ENCODE measurements at places on chromosomes 7 and 10. TPM values are rescaled to one million over a fixed set of nuclear protein-coding genes. Genes with fewer than 3 reads are reported as not detected.

BTBD16 gene
- 51.2 TPM for total RNA-seq

AEBP1 gene
- total RNA-seq = 131 TPM

FOXI2 gene
- 1.1 TPM for total RNA-seq

ORAI2 gene
- total RNA-seq = 19.7 TPM

NKX1-2 gene
- not detected for total RNA-seq

OR2A12 gene
- not detected for total RNA-seq

ZNF467 gene
- 9.7 TPM for total RNA-seq

CISD1 gene
- 23.2 TPM for total RNA-seq

SLC26A3 gene
- 0.31 TPM for total RNA-seq

CYP2C19 gene
- total RNA-seq = not detected

SLC13A1 gene
- not detected for total RNA-seq

CCZ1B gene
- 84.9 TPM for total RNA-seq

FKBP9 gene
- 87.2 TPM for total RNA-seq

MYL10 gene
- not detected for total RNA-seq

SGCE gene
- total RNA-seq = 35.9 TPM

MAGI2 gene
- total RNA-seq = 25.3 TPM

CCDC126 gene
- total RNA-seq = 9.6 TPM

SSC4D gene
- 0.70 TPM for total RNA-seq

IFIT3 gene
- total RNA-seq = 10.2 TPM

UCMA gene
- not detected for total RNA-seq

NHLRC2 gene
- total RNA-seq = 47.8 TPM

TAS2R5 gene
- total RNA-seq = 6.2 TPM

AKR1C4 gene
- not detected for total RNA-seq

EDRF1 gene
- total RNA-seq = 34.0 TPM

CPED1 gene
- total RNA-seq = 61.4 TPM

MLLT10 gene
- 83.7 TPM for total RNA-seq

NSMCE4A gene
- total RNA-seq = 73.7 TPM

RBP4 gene
- total RNA-seq = 3.3 TPM

UTF1 gene
- total RNA-seq = not detected

PPP1R9A gene
- 39.5 TPM for total RNA-seq

SHOC2 gene
- total RNA-seq = 68.3 TPM

GBX1 gene
- not detected for total RNA-seq

HYCC1 gene
- 19.6 TPM for total RNA-seq

FANK1 gene
- 6.3 TPM for total RNA-seq

MYH16 gene
- not detected for total RNA-seq

Data from ureter (tissue), 1 donor.